LoVo (cell line): ENCODE measurements at places on chromosomes 16 and 17.

GRCh38 chr16:72856797-72857196, 191.1 kb downstream of the ZFHX3 start:
- DNase-seq = no peak

DNA sequence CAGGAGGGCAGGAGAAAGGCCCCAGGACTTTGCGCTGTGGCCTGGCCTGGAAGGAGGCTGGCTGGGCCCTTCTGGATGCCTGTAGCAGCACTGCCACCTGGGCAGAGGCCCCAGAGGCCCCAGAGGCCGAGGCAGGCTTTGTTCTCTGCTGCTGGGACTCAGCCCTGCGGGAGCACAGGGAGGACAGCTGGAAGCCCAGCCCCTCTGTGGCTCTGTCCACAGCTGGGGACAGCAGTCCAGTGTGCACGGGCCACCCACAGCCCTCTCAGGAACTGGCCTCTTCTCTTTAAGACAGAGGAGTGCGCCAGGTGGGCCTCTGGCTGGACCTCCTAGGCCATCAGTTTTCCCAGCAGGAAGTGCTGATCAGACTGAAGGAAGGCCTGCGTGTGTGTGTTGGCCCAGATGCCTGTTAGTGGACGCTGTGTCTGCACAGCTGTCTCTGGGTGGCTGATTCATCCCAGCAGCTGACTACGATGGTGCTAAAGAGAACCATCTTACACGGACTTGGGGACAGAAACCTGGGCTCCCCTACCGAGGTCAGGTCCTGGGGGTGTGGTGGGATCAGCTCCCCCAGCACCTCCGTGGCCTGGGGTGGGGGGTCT, 26.9 kb upstream of the ZNF750 start:
- no peak for DNase-seq

- DNase-seq = peak; percentile 55
Observed at GRCh38 chr17:81043725-81044427, 8.9 kb downstream of the BAIAP2 start.

DNA sequence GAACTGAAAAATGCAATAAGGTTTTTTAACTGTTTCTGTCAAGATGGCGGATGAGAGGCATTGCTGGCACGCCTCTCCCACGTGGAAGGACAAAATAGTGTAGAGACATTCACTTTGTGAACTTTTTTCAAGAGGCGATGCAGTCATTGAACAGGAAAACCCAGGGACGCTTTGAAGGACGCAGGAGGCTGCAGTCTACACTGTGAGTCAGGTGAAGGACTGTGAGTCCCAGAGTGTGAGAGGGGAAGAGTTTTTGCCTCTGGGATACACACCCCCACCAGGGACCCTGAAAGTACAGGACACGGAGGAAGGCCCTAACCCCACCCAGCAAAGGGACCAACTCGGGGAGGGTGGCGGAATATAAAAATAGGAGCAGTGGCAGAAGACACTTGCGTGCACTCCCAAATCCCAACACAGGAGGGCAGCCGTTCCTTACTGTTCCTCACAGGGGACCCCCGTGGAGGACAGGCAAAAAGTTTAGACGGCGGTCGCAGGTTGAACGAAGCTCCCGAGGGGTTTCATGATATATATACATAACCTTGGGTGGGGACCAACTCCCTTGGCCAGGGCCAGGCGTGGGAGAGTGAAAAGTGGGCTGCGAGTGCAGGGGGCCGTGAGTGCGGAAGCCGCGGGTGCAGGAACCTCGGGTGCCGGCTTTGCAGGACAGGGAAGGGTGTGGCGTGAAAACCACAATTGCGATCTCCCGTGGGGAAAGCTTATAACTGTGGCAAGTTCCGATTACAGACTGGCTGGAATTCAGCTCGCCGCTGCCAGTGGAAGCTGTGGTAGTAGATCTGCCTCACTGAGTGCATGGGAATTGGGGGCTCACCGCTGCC, 82.0 kb upstream of the ALOX12 start:
- DNase-seq = peak; percentile 71

DNA sequence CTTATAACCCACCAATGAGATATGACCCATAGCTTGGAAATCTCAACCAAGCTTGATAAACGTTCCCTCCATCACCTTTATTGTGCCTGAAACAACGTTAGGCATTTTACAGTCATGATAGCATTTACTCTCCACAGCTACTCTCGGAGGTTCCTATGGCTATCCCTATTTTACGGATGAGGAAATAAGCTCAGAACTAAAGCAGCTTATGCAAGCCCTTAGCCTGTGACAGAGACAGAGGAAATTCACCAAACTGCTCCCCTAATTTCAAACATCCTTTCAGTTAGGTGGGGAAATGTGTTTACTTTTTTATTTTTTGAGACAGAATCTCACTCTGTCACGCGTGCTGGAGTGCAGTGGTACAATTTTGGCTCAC, 18.7 kb downstream of the DCUN1D3 start:
- no peak for DNase-seq

DNA sequence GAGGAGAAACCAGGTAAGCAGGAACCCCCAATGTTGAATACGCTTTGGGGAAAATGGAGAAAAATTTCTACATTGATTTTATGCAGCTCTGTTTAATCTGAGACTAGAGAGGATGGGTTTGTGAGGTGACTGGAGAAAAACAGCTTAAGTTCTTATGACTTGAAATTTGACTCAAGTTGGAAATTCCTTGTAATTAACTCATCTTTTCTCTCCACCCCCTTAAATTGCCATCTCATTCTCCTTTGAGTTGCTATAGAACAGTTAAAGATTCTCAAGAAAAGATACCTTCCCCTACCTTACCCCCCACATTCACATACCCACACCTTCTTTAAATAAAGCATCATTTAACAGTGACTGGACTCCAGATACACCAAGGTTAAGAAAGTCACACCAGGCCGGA, 24.2 kb downstream of the ZNRF1 start:
- DNase-seq = no peak

DNA sequence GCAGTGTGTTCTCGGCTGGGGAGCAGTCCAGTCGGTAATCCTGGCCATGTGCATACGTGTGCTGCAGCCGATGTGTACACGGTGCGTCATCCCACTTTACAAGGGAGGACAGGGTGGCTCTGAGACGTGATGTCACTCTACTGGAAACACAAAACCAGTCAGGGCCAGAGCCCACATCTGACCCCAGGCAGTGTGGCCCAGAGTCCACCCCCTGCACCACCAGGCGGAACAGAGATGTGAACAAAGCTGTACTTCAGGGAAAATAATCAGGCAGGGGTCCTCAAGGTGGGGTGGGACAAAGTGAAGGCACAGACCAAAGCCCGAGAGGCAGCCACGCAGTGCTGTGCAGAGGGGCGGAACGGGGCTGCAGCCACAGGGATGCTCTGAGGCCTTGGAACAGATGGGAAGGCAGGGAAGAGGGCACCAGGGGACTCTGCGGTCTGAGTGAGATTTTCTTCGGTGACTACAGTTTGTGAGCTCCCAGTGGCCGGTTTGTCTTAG, 181.5 kb downstream of the ZNF423 start:
- no peak for DNase-seq
